ENCODE measurements at places on chromosomes 2 and 18. TPM values are rescaled to one million over a fixed set of nuclear protein-coding genes. Genes with fewer than 3 reads are reported as not detected.

The KRTCAP3 gene
- 0.49 TPM for total RNA-seq

The EML6 gene
- total RNA-seq: 0.13 TPM

The DAW1 gene
- not detected for total RNA-seq

The SLC16A14 gene
- total RNA-seq: 0.06 TPM

The ATP6V1B1 gene
- total RNA-seq: 0.76 TPM

The MYO5B gene
- total RNA-seq: 0.31 TPM

The ALLC gene
- total RNA-seq: not detected

The GAD1 gene
- total RNA-seq: 0.16 TPM

The RNASEH1 gene
- 25.3 TPM for total RNA-seq

The ANKRD30B gene
- not detected for total RNA-seq

The SLC5A7 gene
- total RNA-seq: not detected

The HOXD4 gene
- 2.1 TPM for total RNA-seq

The ATP6V1C2 gene
- total RNA-seq: 0.32 TPM

The TTN gene
- 0.49 TPM for total RNA-seq

The GPATCH11 gene
- 4.0 TPM for total RNA-seq

The CKAP2L gene
- 4.5 TPM for total RNA-seq

The SLC9A2 gene
- total RNA-seq: under 0.01 TPM

The CD8B gene
- total RNA-seq: not detected

The UGT1A4 gene
- not detected for total RNA-seq

The RAX gene
- not detected for total RNA-seq

The LAPTM4A gene
- 170 TPM for total RNA-seq

The EVA1A gene
- total RNA-seq: 74.0 TPM

The MLPH gene
- total RNA-seq: 0.81 TPM

The ANKAR gene
- total RNA-seq: 8.7 TPM

The CHN1 gene
- 11.5 TPM for total RNA-seq

The GPD2 gene
- 58.7 TPM for total RNA-seq

The EFEMP1 gene
- total RNA-seq: 12,559 TPM

The CCL20 gene
- total RNA-seq: 0.49 TPM
